Right ventricle myocardium inferior (tissue), 1 donor: ENCODE measurements at places on chromosomes 13 and 19. TPM values are rescaled to one million over a fixed set of nuclear protein-coding genes. Genes with fewer than 3 reads are reported as not detected.

DNA sequence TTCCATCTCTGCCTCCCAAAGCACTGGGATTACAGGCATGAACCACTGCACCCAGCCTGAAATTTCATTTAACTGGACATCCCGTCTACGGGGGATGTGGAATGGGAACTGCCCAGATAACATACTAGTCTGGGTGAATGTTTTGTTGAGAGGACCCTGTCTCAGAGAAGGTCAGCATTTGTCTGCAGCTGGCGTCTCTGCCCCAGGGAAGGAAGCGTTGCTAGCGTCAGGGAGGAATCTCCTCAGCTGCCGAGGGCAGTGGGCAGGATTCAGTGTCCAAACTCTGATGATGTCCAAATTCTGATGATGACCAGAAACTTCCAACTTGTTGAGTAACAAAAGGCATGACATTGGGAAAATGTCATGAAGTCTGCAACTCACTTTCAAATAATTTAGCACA lies 3.1 kb downstream of the NXNL1 start:
- no peak for DNase-seq

Gene PTH2
- total RNA-seq = not detected

Gene ZNF560
- not detected for total RNA-seq

DNA sequence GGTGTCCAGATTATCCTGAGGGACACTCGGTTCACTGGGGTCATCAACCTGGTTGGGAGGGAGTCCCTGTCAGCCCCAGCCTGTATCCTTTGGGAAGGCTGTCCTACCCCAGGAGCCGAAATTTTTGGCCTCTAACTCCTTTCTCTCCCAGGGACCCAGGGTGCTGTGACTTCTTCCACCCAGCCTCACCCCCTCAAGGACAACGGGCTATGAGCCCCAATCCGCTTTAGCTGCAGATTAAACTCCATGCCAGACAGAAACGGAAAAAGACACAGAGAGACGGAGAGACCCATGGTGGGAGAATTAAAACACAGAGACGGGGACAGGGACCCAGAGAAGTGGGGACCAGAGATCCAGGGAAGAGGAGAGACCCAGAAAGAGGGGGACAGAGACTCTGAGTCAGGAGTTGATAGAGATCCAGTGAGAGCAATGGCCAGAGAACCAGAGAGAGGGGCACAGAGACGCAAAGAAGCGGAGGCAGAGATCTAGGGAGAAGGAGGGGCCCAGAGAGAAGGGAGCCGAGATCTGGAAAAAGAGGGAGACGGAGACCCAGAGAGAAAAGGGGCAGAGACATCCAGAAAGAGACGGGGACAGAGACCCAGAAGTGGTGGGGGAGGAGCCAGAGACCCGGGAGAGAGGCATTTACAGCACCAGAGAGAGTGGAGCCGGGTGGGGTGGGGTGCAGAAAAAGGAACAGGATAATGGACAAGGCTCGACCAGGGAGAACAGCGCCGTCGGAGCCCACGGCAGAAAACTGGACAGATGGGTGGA lies 703 bp downstream of the SLC17A7 start:
- peak; percentile 44 for DNase-seq

Gene FGF9
- 12.6 TPM for total RNA-seq

DNA sequence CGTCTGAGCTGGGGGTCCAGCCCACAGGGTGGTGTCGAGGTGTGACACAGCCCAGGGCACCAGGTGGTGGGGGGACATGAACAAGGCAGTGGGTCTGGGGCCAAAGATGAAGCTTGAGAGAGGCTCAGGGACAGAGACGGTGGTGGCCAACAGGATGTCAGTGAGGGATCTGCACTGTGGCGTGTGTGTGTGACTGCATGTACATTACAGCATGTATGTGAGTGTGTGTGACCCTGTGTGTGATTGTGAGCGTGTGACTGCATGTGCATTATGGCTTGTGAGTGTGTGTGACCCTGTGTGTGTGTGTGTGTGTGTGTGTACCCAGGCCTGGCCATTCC lies 1.6 kb downstream of the ADAMTS10 start:
- DNase-seq = no peak

- DNase-seq = no peak
Measured at GRCh38 chr13:95385798-95386197, 84.5 kb upstream of the ABCC4 start.

Gene ZNF181
- 22.3 TPM for total RNA-seq

GRCh38 chr19:14654786-14655560 lies 19.7 kb downstream of the ADGRE3 start:
- DNase-seq = no peak

GRCh38 chr13:59442944-59443486 lies 720.7 kb downstream of the DIAPH3 start:
- no peak for DNase-seq

DNA sequence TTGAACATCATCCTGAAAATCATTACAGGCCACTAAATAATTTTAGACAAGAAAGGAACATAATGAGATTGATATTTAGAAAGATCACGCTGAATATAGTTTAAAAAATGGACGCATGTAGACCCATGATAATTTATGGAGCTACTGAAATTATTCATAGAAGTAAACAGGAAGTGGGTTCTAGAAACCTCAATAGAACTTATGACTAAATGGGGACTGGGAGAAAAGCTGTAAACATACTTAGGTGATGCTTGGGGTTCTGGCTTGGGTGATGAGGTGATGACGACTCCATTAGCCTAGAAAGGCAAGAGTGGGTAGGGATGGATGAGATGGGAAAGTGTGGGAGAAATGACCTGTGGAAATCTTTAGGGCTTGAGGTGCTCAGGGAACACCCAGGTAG lies 484.0 kb downstream of the MYO16 start:
- DNase-seq = no peak

Gene CLEC17A
- total RNA-seq = not detected

Gene TNFAIP8L1
- 4.4 TPM for total RNA-seq

- peak; percentile 87 for DNase-seq
Measured at GRCh38 chr19:41706741-41707501, 1.5 kb upstream of the CEACAM5 start.
